CD4-positive, alpha-beta T cell treated with Interleukin-12 subunit alpha and Interleukin-12 subunit beta, for 1 hour (primary cell): ENCODE measurements at places on chromosomes 6 and 20.

DNA sequence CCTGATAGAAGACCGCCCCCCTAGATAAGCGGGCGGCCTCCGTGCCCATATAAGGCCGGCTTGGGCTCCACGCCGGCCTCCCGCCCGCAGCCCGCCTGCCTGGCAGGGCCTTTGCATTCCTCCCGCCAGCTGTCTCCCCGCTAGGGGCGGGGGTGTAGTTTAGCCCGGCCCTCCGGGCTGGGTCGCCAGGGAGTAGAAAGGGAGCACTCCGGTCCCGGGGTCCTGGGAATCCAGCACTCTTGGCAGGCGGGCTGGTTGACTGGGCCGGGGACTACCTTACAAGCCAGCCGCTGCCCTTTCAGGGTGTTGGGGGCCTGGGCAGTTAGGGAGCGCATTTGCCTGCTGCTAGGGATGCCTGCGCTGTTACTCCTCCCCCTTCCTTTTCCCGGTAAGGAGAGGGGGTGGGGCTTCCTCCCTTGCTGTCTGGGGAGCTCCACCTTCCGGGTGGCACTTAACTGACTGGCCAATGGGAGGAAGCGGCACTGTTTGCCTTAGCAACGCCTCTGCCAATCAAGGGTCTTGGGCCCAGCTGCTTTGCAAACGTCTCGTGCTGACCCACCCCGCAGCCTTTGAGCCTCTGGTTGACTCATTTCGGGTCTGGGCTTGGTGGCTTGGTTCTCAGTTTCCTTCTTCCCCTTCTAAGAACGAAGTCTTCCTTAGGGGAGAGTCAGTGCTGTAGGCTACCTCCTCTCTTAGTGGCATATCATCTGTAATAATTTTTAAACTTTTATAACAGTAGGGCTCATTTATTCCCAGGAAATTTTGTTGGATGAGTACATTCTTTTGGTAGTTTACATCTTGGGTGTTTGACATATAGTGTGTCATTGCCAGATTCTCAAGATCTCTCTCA, 3.4 kb downstream of the SRF start:
- DNase-seq, result peak; percentile 97

DNA sequence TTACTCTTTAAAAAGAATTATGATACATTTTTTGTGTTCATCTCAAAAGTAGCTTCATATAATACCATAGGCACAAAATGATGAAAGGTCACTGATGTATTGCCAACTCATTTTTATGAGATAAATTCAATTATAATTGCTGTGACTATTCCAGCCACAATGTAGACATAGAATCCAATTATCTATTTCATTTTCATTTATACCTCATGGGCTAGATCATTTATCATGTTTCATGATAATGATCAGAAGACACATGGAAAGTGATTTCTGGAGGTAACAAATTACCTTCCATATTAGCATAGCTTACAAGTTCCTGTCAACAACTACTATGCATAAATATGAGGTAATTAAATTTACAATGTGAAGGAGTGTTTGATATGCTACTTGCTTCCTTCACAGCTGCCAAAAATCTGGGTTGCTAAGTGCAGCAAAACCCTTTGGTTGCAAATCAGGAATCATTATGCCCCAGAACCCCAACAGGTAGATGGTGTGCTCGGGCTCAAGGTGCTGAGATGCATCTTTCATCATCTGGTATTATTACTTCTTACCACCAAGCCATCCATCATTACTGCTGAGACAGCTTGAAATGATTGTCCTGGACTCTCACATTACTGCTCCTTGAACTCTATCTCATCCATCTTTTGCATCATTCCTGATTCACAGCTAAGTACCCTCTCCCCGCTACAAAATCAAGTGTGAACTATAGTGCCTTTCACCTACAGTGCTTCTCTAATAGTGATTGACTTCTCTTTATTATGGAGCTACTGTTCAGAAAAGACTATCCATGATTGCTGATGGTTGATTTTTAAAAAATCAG, 306.0 kb upstream of the THEMIS start:
- DNase-seq, result no peak

DNA sequence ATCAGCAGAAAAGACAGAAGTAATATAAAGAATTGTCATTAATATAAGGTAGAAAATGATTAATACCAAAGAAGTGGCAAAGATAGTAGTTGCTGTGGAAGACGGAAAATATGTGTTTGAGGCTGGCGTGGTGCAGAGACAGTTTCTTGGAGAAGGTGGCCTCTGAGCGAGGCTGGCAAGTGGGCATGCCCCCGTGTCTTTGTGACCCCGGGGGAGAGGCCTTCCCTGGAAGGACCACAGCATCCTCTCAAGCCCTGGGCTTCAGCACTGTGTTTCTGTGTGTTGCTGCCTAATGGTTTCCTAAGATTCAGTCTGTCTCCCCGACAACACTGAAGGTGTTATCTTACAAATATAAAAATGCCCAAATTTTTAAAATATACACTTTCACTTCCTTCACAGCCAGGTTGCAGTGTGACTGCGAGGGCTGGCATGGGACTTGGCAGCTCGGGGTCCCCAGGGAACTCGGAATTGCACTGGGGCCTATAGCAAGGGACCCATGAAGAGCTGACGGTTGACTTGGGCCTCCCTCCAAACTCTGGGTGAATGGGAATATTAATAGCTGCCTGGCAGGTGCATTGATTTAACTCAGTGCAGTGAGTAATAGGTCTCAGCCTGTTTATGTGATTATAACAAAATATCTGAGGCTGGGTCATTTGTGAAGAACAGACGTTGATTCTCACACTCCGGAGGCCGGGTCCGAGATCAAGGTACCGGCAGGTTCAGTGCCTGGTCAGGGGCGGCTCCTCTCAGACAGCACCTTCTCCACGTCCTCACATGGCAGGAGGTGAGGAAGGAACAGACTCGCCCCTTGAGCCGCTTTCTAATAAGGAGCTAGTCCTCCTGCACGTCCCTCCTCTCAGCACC, 47.4 kb upstream of the AFDN start:
- no peak for DNase-seq

- DNase-seq, result no peak
These were observed 56.6 kb downstream of the PHF20 start for GRCh38 chr20:35828434-35828833.

GRCh38 chr6:11639376-11640235, 102.1 kb downstream of the TMEM170B start:
- DNase-seq, result no peak

DNA sequence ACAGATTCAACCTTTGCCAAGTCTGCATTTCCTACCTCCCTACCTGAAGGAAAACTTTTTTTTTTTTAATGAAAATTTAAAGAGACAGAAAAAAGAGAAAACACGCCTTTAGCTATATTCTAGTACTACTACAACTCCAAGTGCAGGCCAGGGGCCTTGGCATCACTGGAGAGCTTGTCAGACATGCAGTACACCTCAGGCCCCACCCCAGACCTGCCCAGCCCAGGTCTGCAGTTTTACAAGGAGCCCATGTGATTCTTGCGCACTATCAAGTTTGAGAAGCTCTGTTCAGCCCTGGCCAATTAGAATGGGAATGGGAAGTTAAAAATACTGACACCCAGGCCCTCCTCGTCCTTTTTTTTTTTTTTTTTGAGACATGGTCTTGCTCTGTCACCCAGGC, 85.0 kb downstream of the NFATC2 start:
- DNase-seq, result no peak

GRCh38 chr6:108348655-108349349, 53.9 kb downstream of the AFG1L start:
- DNase-seq, result no peak

DNA sequence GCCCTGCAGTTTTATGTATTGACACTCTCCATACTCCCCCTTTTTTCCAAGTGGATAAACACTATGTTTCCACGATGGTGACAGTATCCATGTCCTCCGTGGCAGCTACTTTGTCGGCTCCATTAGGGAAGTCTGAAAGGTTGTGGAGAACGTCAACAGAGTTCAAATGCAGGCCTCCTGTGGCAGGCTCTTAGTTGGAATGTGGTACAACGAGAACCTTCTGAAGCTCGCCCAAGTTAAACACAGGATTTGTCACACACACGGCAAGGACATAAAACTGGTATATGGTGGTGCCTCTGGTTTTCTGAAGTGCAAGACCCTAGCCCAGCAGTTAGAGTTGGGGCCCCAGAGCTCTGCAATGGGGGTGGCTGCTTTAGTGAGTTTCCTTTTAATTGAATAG, 187.0 kb upstream of the TAB2 start:
- DNase-seq, result no peak

GRCh38 chr6:9581155-9581554, 833.7 kb downstream of the TFAP2A start:
- DNase-seq, result no peak

DNA sequence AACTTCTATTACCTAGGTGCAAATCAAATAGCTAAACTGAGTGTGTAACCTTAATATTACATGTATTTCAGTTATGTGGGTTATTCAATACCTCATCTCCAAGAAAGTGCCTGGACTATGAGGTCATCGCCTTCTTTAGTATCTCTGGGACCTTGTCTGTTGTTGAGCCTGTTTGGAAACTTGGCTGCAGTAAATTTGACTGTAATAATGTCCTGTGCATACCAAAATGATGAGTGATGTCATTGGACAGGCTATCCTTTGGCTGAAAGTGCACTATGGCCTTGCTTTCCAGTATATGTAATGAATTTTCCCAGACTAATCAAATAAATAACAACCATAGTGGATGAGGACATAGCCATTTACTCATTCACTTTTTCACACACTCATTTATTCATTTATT, 455.1 kb downstream of the ADGRB3 start:
- no peak for DNase-seq

- DNase-seq, result no peak
These were observed 493.8 kb downstream of the NKAIN2 start for GRCh38 chr6:124297507-124297906.

DNA sequence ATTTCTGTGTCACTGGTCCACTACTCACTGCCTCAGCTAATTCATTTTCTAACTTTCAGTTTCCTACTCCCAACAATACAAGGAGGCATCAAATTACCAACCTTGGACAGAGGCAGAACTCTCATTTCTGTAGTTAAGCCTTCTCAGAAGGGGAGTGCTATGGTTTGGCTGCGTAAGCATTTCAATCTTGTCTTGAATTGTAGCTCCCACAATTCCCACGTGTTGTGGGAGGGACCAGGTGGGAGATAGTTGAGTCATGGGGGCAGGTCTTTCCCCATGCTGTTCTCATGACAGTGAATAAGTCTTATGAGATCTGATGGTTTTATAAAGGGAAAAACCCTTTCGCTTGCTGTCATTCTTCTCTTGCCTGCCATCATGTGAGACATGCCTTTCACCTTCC, 22.9 kb downstream of the HLA-DRA start:
- DNase-seq, result no peak

GRCh38 chr6:9766240-9766915, 648.5 kb downstream of the TFAP2A start:
- no peak for DNase-seq

- no peak for DNase-seq
These were observed 616.7 kb downstream of the FRK start for GRCh38 chr6:115443825-115444478.

DNA sequence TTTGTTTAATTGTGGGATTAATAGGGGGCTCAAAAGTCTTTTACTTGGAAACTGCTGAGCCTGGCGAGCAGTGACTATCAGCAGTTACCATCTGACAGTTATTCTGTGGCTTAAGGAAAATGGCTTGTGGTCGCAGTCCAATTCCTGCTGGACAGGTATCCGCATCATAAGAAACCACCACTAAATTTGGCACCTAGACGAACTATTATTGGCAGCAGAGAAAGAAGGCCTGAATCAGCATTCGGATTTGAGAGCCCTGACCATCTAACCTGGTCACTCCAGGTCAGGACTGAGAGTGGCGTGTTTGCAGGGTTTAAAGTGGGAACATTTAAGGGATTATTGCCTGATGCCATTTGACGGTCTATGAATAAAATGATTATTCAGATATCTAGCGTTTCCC, 146.4 kb downstream of the RPS12 start:
- no peak for DNase-seq

DNA sequence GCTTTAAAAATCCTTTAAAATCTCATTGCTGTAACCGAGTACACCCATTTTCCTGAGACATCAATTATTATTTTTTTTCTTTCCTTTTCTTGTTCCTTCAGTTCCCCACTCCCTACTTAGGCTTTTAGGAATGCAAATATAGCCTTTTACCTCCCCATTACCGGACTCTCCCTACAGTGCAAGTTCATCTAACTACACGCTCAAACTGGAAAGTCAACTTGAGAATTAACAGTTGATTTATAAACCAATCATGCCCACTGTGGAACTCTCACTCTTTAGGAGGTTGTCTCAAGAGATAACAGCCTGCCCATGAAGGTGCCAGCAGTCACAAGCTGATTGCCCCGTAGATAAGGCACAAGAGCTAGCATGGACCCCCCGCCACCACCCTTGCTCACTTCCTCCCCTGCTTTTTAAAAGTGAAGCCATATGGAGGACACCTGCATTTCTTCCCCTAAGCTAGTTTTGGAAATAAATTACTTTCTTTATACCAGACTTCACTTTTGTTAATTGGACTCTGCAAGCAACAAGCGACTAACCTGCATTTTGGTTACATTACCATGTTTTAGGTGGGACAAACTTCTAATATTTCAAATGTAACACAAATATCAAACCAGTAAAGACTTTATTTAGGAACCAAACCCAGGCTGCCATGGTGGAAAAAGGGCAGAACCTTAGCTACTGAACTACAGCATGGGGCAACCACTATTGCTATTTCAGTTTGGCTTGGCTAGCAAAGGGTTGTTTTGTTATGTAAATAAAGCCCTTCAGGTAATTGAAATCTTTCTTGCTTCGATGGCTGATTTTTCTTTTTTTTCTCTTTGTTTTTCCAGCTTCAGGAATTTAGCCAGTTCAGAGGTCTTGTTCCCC, 34.9 kb downstream of the UBD start:
- no peak for DNase-seq

GRCh38 chr20:40416274-40416673, 272.8 kb downstream of the MAFB start:
- DNase-seq, result no peak

DNA sequence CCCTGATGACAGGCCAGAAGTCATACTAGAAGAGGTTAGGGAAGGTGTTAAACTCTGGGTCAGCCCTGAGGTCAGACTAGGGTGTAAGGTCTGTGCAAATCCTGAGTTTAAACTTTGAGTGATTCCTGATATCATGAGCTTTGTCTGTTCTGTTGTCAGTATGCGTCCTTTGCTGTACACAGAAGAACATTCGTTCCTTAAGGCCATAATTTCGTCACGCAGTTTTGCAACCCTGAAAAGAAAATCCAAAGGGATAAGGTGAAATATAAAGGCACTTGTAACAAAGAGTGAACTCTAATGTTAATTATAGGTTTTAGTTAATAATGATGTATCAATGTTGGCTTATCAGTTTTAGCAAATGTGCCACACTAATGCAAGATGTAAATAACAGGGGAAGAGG, 2.3 kb downstream of the DST start:
- DNase-seq, result no peak

DNA sequence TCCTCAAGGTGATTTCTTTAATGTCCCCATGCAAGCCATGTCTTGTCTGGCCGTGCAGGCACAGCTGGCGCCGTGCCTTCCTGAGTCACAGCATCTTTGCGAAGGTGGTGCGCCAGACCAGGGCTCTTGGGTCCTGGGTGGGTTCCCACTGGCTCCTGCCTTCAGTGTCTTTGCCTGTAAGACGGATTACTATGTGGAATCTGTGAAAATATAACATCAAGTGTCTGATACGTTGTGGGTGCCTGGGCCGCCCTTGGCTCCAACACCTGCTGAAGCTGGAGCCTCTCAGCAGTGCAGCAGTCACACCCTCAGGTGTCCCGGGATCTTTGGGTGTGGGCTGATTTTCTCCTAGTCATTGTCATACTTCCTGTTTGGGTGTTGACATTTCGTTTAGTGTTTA, 3.2 kb downstream of the OSBPL2 start:
- no peak for DNase-seq

GRCh38 chr6:105995391-105995865, 90.7 kb upstream of the PRDM1 start:
- no peak for DNase-seq
